ENCODE measurements at places on chromosomes 3 and 15.

DNA sequence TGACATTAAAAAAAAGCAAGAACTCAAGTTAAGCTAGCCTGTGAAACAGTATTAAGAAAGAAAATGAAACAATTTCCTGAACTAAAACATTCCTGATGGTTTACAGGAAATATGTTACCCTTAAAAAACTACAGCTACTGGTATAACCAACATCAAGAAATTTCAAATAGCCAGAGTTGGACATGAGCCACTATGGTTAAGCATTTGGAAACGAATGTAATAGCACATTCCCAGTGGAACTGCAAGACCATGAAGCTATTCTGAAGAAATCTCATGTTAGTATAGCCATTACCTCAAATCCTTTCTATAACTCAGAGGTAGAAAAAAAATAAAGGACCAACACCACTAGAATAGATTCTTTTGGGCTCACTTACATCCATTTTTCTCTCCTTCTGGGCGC lies 30.2 kb downstream of the CPNE4 start:
- no peak for DNase-seq

GRCh38 chr15:33742800-33743199 lies 225.5 kb upstream of the CHRM5 start:
- no peak for DNase-seq

DNA sequence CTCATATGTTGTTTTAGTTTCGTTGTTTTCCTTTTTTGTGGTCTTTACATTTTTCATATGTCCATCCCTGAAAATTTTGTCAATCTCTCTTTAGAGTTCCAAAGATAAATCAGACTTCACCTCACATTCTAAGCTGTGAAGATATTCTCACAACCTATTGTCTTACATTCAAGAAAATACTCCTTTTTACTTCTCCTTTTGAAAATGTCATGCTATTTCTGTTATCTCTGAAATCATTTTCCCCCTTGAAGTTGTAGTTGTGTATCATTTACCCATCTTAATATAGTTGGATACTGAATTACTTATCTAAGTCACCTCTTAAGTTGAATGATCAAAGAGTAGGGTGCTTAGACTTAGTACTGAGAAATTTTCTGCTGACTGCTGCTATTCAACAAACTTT lies 74.3 kb downstream of the DCUN1D1 start:
- no peak for DNase-seq

DNA sequence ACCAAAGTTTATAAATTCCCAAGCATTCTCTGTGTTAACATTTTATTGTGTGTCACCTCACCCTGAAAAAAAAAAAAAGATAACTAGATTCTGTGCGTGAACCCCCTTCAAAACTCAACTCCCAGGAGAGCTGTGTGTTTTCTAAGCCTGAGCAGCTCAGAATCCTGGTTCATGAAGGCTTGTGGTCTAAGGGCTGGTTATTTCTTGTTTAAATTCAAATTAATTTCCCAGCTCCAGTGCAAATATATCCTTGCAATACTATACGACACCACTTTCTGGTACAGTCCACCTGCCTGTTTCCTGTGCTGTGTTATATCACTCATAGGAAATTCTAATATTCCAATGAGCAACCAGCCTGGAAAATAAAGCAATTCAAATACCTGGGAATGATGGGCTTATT lies 23.4 kb upstream of the MYZAP start:
- no peak for DNase-seq

GRCh38 chr3:64650096-64650622 lies 37.6 kb downstream of the ADAMTS9 start:
- no peak for DNase-seq

- no peak for DNase-seq
Measured at GRCh38 chr15:43489191-43489590, 3.8 kb downstream of the TP53BP1 start.

- DNase-seq: no peak
Measured at GRCh38 chr15:39310633-39311032, 270.2 kb upstream of the THBS1 start.

GRCh38 chr3:161781381-161781780 lies 284.8 kb downstream of the OTOL1 start:
- no peak for DNase-seq

- no peak for DNase-seq
Measured at GRCh38 chr3:12227833-12228232, 61.0 kb upstream of the PPARG start.

GRCh38 chr15:54719325-54719724 lies 477.4 kb downstream of the RSL24D1 start:
- no peak for DNase-seq

DNA sequence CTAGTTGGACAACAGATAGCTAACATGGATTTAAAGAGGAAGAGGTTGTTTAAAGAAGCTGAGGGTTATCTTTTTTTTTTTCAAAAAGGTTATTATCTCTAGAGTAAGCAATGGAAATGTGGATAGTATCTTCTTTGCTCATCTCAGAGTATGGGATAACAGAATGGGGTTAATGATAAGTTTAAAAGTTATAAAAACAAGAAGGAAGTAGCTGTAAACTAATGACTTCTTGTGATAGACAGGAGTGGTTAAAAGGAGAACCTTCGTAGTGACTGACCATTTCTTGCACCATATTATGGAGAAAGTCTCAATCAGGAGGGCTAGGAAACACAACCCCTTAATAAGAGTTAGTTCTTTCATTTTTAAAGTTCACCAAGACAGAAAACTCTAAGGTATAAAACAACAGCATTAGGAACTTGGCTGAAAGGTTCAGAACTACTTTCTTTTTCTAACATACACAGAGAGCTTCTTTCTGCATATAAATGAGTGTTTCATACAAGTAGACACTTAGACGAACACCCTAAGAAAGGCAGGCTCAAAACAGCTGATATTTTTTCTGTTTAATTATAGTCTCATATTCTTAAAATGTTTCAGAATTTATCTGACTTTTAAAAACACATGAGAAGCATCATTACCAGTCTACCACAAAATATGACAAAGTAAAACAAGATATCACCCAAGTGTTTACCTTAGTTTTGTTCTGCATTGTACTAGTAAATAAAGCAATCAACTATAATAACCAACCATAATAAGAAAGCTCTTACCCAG lies 140.0 kb downstream of the MEIS2 start:
- DNase-seq: no peak

GRCh38 chr3:127438371-127438770 lies 150.5 kb upstream of the PRR20G start:
- no peak for DNase-seq

DNA sequence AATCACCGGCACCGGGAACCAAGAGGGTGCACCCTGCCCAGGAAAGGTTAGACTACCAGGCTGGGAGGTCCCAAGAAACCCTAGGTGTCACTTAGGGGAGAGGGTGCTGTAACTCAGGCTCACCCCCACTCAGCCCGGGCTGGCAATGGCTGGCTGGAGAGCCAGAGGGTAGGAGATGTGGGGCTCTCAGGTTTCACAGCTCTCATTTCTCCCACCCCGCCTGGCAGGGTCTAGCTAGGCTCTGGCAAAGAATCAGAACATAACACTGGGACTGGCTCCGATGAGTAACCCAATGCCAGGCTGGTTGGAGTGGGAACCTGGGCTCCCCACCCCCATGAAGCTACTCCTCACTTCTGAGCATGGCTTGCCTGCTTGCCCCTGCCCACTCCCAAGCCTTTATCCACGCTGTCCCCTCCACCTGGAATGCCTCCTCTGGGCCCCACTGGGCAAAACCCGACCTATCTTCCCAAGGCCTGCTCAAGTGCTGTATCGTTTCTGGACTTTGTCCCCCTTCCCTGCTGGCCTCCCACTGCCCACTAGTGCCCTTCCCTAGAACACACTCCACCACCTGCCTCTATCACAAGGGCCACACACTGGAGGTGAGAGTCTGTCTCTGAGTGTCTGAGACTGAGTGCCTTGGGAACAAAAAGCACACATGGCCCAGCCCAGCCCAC lies 2.0 kb downstream of the CIB2 start:
- no peak for DNase-seq

DNA sequence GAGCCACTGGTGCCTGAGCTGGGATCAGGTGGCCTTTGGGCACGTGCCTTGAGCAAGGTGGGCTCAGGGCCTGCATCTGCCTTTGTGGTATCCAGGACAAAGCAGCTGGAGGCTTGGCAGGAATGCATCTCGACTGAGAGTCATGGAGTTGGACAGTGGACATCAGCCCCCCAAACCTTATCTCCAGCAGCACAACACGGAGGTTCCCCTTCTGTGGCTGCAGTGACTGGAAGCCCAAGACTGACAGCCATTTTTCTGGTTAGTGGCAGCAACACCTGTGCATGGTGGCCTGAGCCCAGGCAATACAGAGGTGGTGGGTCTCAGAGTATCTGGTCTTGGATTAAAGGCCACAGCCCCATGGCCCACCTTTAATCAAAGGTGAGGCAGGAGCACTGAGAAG lies 27.8 kb upstream of the TSEN2 start:
- DNase-seq: no peak

DNA sequence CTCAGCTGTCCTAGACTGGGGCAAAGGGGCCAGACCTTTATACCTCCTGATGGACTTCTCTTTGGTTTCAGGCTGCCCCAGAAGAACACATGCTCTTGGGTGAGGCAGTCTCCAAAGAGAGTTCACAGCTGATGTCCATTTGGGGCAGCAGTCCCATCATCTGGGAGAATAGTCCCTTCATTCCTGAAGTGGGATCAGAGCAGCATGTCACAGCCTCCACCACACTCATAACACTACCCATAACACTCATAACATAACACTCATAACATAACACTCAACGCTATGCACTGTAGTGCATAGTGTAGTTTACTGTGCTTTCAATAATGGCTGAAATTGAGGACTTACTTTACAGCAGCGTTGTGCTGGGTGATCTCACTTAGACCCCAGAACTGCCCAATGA lies 36.7 kb upstream of the PLCL2 start:
- DNase-seq: no peak

GRCh38 chr15:46714950-46715349 lies 1002.4 kb upstream of the SEMA6D start:
- no peak for DNase-seq

DNA sequence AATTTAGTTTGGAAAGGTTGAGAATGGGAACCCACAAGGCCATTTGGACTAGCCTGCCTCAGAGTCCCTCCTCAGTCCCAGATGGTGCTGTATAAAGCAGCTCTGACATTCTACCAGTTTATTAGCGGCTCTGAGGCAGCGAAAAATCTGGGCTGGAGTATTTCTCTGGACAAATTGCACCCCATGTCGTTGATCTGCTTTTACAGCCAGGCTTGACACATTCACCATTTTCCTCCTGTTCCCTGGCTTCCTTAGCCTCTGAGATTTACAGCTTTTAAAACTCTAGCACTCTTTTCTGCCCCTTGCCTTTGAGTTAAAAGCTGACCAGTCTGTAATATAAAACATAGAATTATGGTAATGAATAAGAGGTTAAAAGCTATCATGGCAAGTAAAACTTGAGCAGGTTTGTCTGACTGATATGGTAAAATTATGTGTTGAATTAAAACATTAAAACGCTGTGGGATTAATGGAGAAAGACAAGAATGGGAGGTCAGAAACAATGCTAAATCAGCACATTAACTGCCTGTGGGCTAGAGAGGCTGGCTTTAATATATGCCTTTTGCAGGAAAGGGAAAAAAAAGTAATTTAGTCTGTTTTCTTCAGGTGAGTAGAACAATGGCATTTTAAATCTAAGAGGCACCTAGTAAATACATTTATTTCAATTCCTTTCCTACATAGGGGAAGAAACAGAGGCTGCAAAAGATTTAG lies 131.2 kb downstream of the MCTP2 start:
- DNase-seq: no peak

GRCh38 chr15:56776839-56777238 lies 43.5 kb upstream of the ZNF280D start:
- no peak for DNase-seq

DNA sequence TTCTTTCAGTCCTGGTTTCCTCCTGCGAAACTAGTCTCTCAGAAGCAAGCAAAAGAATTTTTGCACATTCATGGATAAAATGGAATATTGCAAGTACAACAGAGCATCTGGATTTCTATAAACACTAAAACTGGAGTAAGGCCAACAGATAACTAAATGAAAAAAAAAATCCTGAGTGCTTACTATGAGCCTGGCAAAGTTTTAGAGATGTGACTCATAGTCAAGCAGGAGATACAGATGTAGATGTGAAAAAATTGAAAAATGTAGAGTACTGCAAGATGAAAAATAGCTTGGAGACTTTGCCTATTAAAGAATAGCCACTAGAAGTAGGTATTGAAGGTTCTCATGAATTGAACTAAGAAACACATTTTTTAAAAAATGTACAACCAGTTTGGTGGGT lies 397.4 kb downstream of the OTOL1 start:
- no peak for DNase-seq

GRCh38 chr3:52792961-52793695 lies 1.5 kb upstream of the ITIH3 start:
- no peak for DNase-seq

DNA sequence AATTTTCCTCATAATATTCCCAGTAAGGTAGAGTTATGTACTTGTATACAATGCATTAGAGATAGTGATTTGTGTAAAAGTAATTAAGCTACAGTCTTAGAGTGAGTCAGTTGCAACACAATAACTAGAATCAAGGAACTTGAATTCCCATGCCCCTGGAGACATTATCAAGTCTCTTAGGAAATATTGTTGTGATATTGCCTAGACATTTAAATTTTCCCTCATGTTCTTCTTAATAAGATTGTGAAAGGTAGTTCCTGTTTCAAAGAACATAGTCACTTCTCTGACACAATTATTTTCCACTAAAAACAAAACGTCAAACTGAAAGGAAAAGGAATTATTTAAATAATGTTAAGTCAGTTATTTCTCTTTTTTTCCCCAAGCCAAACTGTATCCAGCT lies 13.0 kb upstream of the ATP1B3 start:
- DNase-seq: no peak

GRCh38 chr15:101092156-101092866 lies 159.5 kb downstream of the CHSY1 start:
- no peak for DNase-seq

- no peak for DNase-seq
Measured at GRCh38 chr15:73374604-73375003, 5.8 kb upstream of the HCN4 start.

GRCh38 chr3:125179143-125179883 lies 33.2 kb downstream of the SLC12A8 start:
- no peak for DNase-seq

GRCh38 chr15:79051941-79052731 lies 38.4 kb downstream of the RASGRF1 start:
- no peak for DNase-seq
